ENCODE measurements at places on chromosomes 16 and 17. TPM values are rescaled to one million over a fixed set of nuclear protein-coding genes. Genes with fewer than 3 reads are reported as not detected.

Gene UBN1
- polyA plus RNA-seq: 35.7 TPM

Gene ZDHHC1
- polyA plus RNA-seq: 12.6 TPM

Gene DUSP3
- 60.8 TPM for polyA plus RNA-seq

GRCh38 chr17:72336026-72336803, 215.4 kb downstream of the SOX9 start:
- DNase-seq: no peak

- no peak for DNase-seq
Measured at GRCh38 chr17:27560668-27561067, 70.3 kb upstream of the LGALS9 start.

- DNase-seq: no peak
Measured at GRCh38 chr16:70770626-70771552, 30.1 kb downstream of the VAC14 start.

GRCh38 chr16:69564845-69565670, 708 bp upstream of the NFAT5 start:
- DNase-seq: no peak

DNA sequence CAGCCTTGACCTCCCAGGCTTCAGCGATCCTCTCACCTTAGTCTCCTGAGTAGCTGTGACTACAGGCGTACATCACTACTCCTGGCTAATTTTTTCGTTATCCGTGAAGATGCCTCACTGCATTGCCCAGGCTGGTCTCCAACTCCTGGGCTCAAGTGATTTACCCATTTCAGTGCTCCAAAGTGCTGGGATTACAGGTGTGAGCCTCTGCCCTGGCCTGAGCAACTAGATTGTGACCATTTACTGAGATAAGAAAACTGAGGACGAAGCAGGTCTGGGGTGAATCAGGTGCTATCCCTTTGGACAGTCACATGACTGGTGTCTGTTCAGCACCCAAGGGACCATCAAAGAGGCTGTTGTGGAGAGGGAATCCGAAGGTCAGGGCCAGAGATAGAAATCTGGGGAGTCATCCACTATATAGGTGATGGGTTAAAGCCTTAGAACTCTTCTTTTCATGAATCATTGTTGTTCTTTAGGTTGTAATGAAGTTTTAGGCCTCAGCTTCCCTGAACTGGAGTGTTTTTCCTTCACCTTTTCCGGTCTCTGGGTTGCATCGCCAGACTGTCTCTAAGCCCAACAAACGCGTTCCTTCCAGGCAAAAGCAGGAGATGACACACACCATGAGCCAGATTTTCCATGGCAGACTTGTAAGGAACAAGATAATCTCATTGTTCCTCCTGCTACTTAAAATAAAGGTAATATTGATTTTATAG, 62.5 kb downstream of the FTO start:
- DNase-seq: no peak

DNA sequence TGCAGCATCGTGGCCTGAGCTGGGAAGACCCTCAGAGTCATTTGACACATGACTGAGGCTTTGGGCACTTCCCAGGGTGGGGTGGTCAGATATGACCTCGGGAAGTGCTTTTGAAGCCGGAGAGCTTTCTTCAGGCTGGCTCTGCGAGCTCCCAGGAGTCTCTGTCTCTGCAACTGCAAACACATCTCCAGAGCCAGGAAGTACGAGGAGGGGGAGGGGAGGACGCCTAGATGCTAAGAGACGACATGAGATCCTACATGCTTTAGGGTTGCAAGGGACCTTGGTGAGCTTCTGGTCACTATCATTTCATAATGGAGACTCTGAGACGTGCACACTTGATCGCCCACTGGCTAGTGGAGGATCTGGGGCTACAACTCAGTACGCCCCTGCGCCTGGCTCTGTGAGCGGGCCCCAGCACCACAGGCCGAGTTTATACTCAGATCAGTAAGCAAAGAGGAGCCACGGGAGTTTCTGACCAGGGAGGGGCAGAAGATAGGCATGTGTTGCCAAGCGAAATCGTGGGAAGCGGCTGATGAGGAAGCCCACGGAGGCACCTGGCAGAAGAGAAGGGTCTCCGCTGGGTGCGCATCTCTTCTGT, 527 bp upstream of the MGAT5B start:
- DNase-seq: no peak

GRCh38 chr17:81599719-81600486, 37.0 kb downstream of the NPLOC4 start:
- no peak for DNase-seq

DNA sequence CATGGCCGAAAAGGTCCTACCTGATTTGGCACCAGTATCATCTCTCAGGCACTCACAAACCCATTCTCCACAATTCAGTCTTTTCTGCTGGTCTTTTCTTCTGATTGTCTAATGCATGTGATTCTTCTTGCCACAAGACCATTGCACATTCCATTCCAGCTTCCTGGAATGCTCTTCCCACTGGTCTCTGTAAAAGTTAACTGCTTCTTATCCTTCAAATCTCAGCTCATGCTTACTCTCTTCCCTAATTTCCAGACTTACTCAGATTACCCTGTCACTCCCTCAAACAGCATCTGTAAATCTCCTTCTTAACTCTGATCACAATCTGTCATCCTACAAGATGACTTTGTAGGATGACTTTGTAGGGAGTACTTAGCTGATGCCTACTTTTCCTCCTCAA, 320.2 kb downstream of the MAP2K6 start:
- DNase-seq: no peak

GRCh38 chr17:77735081-77735565, 223.4 kb upstream of the TNRC6C start:
- DNase-seq: no peak

DNA sequence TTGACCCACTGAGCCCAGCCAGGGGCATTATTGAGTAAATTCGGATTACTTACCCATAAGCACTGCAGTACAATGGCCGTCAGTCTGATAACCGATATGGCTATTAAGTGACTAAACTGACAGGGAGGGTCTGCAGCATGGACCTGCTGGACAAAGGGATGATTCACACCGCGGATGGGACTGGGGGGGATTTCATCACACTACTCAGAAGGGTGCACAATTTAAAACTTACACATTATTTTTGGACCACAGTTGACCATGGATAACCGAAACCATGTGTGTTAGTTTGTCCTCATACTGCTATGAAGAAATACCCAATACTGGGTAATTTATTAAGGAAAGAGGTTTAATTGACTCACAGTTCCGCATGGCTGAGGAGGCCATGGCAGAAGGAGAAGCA, 106.5 kb downstream of the ABCC6 start:
- DNase-seq: no peak

GRCh38 chr16:47060596-47060995, 83.1 kb downstream of the NETO2 start:
- no peak for DNase-seq
